Brain pericyte (primary cell): ENCODE measurements at places on chromosomes 1 and 21.

GRCh38 chr21:19987671-19988070, 1010.5 kb upstream of the NCAM2 start:
- DNase-seq: no peak

DNA sequence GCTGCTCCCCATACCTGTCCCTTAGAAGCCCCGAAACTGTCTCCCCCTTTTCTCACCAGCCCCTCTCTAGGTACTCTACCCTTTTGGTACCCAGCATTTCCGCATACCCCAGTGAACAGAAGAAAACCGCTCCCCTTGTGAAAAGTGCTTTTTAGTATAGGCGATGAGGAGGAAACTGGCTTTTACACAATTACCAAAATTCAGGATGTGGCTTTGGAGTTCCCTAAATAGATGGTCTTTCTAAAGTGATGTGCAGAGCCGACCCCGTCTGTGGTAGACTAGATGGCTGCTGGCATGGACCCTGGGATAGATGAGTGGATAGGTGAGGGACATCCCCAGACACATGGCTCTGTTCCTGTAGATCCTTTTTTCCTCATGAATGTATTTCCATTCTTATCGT, 2.6 kb upstream of the PER3 start:
- DNase-seq: no peak

DNA sequence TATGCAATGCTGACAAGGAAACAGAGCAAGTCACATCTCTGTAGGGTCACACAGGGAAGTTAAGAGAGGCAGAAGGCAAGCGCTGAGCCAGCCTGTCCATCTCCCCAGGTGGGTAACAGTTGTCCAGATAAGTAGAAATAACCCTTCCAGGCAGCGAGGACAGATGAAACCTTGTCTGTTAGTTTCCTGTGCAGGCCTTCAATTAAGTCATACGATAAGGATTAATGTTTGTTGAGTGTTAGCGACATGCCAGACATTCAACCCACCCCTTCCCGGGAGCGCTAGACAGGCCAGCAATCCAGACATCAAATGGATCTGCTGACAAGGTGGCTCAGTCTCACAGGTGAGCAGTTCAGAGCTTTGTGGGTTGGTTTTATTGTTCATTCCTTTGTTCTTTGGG, 221.5 kb upstream of the FMN2 start:
- no peak for DNase-seq

DNA sequence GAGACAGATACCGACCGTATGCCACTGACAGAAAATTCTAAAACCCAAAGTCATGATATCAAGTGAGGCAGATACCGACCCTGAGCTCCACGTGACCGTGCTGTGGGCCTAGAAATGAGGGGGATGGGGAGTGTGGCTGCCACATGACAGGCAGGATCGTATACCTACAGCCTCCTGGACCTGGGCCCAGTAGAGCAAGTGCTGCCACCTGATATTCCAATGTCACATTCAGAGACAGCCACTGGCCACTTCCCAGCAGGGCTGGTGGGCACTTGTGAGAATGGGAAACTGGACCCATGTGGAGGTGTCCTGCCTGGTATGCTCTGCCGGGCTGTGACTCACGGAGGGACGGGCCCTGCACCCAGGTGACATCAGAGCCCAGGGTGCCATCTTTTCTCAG, 44.6 kb upstream of the CLDN14 start:
- no peak for DNase-seq

DNA sequence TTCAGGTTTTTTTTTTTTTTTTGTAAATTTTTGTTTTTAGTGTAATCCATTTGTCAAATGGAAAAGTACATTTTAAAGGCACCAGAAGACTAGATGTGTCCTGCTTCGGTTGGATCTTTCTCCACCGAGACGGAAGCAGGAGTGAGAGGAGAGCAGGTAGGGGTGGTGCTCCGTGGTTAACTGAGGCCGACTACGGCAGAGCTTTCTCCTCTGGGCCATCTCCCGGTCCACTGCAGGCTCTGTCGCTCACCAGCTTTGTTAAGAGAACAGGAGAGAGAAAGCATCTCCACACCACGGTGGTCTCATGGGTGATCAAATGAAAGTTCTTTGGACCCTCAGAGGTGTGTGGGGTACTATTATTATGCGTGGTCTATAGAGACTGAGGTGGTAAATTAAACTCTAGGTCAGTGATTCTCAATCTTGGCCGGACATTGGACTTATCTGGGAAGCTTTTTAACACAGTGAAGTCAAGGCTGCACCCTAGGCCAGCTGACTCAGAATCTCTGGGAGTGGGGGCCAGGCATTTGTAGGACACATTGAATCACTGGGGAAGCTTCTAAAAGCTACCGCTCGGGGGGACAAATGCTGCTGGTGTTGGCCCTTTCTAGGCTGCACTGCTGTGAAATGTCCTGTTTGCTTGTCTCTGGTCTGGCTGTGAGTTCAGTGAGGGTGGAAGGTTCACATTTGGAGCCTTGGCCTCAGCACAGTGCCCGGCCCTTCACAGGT, 25.0 kb downstream of the ABCA4 start:
- no peak for DNase-seq

DNA sequence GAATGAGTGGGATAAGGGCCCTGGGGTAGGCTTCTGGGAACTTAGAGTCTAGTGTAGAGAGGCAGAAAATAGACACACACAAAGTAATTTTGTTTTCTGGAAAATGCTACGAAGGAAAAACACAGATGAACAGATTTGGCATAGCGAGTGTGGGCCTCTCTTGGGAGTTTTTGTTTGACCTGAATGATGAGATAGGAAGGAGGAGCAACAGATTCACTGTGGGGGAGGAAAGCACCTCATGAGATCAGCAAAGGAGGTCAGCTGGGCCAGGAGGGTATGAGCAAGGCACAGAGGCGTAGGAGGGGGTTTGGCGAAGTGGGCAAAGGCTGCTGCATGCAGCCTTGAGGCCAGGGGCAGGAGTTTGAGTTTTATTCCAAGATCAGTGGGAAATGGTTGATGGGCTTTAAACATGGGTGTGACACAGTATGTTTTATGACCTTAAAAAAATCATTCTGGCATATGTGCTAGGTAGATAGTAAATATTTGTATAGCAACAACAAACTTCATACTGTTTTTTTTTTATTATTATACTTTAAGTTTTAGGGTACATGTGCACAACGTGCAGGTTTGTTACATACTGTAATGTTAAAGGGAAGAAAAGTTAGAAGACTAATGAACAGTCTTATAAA, 57.9 kb downstream of the FGGY start:
- DNase-seq: no peak

DNA sequence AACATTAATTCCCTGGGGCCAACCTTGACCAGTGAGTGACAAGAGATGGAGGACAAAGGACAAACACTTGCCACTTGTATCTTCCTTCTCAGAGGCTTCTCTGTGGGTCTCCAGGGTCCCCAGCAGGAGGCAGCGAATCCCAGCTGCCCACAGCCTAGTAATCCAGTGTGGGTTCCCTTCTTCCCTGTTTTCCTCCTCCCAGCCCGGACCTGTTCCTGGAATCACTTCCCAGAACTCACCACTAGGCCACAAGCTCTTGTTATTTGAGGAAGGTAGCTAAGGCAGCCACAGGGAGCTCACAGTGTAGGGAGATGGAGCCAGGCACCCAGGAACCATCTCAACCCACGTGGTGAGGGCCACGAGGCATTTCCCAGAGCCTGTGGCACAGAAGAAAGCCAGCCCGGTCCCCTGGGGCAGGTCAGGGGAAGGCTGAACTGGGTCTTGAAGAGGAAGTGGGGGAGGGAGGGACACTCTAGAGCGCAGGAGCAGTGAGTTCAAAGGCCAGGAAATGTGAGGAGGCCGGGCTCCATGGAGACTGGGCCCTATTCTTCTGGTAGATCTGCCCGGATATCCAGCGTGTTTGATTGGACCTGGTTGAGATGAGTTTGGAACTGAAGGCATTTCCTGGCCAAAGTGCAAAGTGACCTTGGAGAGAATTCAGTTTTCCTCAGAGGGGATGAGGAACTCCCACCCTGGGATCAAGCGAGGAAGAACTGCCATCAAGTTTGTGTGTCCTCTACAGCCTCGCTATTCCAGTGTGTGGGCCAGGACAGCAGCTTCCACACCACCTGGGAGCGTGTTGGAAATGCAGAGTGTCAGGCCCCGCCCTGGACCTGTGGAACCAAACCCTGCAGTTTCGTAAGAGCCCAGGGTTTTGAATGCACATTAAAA, 20.3 kb upstream of the C2CD2 start:
- DNase-seq: no peak

- no peak for DNase-seq
Observed at GRCh38 chr1:63626222-63626621, 33.0 kb downstream of the PGM1 start.

- DNase-seq: no peak
Observed at GRCh38 chr1:1204425-1204920, 1.9 kb downstream of the TNFRSF18 start.

DNA sequence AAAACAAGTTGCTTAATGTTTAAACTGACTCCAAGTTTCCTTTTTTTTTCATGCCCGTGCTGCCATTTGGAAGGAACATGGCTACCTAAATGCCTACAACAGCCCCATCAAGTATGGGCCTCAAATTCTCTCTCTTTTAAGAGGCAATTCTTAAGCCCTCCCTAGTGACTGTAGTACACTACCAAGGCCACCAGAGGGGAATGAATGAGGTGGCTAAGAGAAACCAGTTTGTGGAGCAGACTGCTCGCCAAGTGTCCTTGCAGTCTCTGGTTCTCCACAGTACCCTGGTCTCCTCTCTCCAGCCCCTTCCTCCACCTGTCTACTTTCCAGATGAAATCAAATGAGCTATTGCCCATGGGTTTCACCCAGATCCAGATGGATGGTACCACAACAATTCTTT, 1809.6 kb downstream of the BRINP3 start:
- DNase-seq: no peak

DNA sequence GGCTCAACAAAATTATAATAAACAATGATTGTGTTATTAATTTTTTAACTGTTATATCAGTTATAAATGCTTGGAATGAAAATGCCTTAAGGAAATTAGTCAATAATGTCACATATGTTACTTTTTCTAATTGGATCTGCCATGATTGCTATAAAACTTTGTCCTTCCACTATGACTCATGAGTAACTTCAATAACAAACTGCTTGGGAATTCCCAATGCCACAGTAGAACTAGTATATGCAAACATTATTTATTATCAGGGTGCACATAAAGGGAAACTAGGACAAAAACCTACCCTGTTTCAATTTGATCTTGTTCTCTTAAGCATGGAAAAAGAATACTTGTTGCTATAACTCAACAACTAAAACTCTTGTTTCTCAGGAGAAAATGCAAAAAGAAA, 59.1 kb upstream of the PDC start:
- no peak for DNase-seq

DNA sequence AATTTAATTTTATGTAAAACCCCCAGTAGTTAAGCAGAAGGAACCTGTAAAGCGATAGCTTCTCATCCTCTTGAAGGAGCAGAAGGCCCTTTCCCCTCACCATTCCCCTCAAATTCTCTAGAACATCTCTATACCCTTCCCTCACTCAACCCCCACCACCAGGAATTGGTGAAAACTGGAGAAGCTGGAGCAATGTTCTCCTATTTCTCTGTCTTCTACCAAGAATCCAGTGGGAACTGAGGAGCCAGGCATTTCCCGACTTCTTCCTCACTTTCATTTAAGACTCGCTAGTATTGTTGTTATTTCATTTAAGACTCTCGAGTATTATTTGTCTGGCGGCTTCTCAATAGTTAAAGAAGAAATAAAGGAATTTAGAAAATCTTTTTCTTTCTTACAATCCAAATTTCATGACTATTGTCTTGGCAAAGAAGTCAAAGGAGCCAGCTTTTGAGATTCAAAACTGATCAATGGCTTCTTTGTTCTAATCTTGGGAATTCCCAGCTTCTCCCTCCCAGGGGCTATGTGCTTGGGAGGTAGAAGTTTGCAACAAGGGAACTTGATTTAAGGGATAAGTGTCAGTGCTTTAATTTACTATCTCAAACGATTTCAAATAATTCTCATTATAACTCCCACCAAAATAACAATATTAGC, 253.3 kb upstream of the ADGRL2 start:
- DNase-seq: no peak

GRCh38 chr1:25723250-25723880, 76.6 kb upstream of the SELENON start:
- no peak for DNase-seq

GRCh38 chr1:58401991-58402390, 144.5 kb downstream of the OMA1 start:
- DNase-seq: no peak

DNA sequence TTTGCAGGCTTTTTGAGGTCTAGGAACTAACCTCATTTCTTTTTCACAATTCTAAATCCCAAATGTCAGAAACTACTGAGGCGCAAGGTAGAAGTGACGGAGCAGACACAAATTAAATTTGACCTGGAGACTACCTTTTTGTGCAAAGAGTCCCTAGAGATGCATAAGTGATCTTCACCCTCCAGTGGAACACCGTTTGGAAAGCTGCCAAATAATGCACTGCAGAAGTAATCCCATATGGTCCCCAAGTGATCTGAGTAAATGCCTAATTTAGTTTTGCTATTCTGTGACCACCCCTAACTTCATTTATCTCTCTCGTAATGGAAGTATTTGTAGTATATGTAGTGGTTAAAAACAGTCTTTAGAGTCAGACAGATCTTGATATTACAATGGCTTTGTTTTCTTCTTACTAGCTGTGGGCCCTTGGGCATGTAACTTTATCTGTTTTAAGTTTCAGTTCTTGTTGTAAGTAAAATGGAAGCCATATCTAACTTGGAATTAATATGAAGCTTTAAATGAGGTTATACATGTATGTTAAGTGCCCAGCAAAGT, 70.4 kb upstream of the IPO9 start:
- no peak for DNase-seq

GRCh38 chr1:52531249-52531872, 21.5 kb downstream of the TUT4 start:
- DNase-seq: no peak

GRCh38 chr1:21909787-21910503, 27.2 kb downstream of the HSPG2 start:
- no peak for DNase-seq

- no peak for DNase-seq
Observed at GRCh38 chr1:235822685-235823084, 44.0 kb downstream of the LYST start.

- DNase-seq: no peak
Observed at GRCh38 chr1:170732252-170732588, 68.3 kb downstream of the PRRX1 start.

DNA sequence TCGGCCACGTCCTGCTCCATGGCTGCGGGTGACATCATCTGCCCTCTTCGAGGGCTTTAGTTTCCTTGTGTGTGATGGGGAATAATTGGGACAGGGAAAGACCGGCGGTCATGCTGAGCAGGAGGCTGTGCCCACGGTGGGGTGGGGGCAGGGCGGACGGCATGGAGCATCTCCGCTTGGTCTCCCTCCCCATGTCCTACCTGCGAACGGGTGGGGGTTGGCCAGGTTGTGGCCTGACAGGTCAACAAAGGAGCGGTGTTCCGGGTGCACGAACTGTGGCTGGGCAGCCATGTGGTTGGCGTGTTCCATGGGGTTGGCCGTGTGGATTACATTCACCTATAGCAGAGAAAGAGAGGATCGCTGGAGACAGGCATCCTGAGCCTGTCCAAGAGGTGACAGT, 80.0 kb downstream of the PIK3CD start:
- no peak for DNase-seq

GRCh38 chr1:111218701-111219556, 8.6 kb upstream of the CHI3L2 start:
- DNase-seq: no peak
